ENCODE measurements at places on chromosomes 6 and 20.

- DNase-seq = no peak
Measured at GRCh38 chr6:125022391-125022989, 60.3 kb downstream of the RNF217 start.

- no peak for DNase-seq
Measured at GRCh38 chr6:19759117-19759880, 77.9 kb upstream of the ID4 start.

GRCh38 chr6:144262470-144263369 lies 22.4 kb upstream of the UTRN start:
- DNase-seq = peak; percentile 41

DNA sequence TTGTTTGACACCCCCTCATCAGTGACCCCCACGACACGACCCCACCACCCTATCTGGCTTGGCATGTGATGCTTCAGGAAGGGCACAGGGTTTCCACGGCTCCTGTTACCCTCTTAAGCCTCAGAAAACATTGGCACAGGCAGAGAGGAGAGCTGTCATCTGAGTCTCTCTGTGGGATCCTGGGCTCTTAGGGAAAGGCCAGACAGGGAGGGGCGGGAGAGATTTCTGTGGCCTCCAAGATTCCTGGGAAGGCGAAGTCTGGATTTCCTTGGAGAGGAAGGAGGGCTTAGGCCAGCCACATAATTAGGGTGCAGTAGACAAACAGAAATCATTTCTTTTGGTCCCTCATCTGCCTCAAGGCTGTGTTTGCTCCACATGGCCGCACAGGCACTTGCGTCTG lies 191.6 kb upstream of the SNX9 start:
- no peak for DNase-seq

- DNase-seq = no peak
Measured at GRCh38 chr6:1024587-1024986, 287.3 kb upstream of the FOXQ1 start.

GRCh38 chr6:152696522-152696921 lies 1.2 kb upstream of the MYCT1 start:
- no peak for DNase-seq

DNA sequence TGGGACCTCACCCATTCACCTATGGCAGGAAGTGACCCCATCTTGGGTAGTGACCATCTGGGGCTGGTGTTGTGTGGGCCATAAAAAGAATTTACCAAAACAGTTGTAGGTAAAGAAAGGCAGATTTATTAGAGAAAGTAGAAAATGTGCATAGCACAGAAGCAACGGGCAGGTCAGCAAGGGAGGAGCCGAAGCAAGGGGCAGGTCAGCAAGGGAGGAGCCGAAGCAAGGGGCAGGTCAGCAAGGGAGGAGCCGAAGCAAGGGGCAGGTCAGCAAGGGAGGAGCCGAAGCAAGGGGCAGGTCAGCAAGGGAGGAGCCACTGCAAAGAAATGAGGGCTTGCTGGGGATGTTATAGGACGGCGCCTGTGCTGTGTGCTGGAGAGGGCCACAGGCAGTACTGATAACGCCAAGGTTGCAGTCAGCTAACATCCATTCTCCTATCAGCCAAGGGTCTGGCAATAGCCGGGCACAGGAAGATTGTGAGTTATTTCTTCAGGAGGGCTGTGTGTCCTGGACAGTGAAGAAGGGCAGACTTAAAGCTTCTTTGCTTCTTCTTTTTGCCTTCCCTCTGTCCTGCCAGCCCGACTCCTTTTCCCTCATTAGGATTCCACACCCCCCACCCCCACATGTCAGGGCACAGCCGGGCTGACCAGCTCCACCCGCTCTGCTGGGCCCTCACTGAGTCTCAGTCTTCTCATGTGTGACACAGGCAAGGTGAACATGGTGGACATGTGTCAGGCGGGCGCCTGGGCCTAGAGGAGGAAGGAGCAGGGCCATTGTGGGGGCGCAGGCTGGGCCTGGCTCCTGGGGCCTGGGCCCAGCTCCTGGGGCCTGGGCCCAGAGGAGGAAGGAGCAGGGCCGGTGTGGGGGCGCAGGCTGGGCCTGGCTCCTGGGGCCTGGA lies 31.6 kb upstream of the CHRNA4 start:
- DNase-seq = no peak

DNA sequence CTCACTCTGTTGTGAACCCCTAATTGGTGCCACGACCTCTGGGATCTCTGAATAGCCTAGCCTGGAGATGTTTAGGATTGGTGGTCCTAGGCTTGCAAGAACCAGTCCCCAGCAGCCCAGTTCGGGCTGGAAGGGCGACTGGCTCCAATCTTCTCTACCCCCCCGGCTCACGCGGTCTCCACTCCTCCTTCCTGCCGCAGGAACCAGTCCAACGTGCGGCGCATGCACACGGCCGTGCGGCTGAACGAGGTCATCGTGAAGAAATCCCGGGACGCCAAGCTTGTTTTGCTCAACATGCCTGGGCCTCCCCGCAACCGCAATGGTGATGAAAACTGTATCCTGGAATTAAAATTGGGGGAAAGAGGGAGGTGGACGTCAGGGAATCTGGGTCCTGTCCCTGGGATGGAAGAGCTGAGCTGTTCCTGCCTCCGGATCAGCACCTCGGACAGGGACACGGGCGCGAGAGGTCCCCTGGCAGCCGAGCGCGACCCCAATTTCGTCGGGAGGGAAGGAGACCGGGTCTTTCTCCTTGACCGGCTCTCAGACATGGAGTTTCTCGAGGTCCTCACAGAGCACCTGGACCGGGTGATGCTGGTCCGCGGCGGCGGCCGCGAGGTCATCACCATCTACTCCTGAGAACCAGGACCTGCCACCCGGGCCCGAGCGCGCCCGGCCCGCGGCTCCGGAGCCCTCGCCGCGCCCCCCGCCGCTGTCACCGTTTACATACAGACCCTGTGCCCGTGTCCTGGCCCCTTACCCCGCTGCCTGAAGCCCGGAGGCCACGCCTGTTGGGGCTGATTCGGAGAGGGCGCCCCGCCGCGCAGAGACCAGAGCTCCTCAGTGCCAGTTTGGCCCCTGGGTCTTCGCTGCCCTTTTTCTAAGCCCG lies 28.2 kb downstream of the SLC12A5 start:
- DNase-seq = no peak

DNA sequence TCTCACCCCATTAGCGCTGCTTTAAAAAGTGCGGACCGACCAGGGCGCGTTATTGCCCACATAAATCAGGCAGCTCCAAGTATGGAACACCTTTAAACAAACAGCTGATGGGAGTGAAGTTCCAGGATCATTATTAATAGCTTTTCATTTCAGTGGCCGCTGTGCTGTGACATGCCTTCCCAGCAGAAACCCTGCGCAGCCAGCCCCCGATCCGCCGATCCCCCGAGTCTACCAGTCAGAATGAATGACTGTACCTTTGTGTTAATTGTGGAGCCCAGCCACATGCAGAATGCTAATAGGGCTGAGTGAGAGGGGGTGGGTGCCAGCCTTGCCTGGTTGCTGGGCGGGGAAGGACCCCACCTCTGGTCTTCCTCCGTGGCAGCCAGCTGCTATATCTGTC lies 21.9 kb downstream of the CDH22 start:
- DNase-seq = no peak

DNA sequence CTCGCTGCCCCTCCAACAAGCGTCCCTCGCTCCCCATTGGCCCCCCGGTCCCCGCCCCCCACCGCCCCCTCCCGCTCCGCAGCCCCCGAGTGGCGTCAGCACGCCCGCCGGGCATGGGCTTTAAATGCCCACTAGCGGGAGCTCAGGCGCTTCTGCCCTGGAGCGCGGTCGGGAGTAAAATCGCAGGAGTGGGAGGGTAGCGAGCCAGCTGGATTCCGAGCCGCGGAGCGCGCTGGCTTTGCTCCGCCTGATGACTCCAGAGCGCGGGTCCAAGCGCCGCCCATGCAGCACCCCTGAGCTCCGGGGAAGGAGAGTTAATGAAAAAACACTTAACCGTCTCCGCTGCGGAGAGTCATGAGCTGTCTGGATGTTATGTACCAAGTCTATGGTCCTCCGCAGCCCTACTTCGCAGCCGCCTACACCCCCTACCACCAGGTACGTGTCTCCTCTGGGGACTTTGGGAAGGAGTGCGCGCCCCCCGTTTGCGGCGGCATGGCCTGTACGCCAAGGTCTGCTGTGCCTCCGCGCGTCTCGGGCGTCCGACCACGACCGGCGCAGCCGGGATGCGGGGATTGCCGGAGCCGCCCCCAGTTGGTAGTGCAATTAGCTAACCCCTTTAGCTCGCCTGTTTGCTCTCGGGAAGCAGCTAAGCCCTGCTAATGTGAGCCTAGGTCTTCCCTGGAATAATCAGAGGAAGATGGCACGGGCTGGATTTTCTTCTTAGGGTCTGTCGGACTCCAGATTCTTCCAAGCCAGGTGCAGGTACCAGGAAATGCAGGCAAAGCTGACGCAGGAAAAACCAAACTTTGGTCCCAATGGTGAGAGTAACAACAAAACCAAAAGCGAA lies at the start of gene VGLL2:
Gene VGLL2, plus strand, starts transcription at position 149 of the 847 bp plus-strand sequence. Its CDS starts 206 bp downstream, at position 355.
- DNase-seq = no peak

DNA sequence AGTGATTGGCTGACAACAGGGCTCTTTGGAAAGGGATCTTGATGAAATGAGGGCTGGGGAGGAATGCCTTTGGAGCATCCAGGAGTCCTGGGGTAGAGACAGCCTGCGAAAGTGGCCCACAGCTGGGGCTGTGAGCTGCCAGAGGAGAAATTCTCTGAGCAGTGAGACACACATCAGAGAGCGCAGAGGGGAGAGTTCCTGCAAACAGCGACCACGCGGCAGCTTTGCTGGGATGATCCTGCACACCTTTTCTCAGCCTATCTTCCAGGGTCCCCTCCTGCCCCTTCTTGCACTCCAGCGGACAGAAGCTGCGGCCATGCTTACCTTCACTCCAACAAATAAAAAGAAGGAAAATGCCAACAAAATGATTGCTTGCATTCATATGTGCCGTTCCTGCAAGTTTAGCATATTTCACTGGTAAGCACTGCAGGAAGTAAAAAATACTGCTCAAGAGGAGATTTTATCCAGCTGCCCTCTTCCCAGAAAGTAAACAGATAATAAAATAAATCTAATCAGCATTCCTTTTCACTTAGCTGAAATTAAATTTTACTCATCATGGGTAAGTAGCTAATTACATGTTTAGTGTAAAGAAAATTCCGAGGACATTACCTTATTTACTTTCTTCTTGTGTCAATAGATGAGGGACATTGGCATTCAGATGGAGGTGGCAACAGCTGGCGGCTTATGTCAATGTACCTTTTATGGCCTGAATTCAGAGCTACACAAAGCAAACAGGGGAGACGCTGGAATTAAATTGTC lies 339.9 kb upstream of the ARID1B start:
- no peak for DNase-seq

GRCh38 chr6:1230689-1231605 lies 81.0 kb upstream of the FOXQ1 start:
- DNase-seq = no peak

DNA sequence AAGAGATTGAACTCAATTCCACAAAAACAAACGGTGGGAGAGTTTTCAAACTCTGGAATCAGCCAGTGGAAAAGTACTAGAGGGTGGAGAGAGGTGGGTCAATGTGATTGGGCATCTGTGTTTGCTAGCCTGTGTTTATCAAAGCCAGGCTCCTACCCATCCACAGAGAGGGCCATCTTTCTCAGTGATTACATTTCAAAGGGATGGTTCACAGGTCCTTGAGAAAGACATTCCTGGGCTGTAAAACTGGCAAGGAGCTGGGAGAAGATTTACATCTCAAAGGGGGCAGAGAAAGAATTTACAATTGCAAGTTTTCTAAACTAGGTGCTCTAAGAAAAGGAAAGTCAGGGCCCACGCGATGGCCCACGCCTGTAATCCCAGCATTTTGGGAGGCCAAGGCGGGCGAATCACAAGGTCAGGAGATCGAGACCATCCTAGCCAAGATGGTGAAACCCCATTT lies 146.8 kb upstream of the UST start:
- DNase-seq = no peak

DNA sequence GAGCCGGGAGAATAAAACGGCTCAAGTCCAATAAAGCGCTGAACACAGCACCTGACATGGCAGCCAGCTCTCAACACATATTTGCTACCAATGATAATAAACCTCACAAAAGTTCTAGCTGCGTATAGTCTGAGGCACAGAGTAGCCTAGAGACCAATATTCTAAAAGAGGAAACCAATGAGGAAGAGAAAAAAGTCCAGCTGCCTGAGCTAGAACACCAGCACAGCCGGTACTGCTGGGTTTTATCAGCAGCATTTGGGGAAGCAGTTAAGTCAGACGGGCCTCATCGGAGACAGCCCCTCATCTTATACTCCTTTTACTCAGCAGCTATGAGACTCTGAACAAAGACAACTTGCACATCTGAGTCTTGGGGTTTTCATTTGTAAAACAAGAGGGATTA lies 2.4 kb upstream of the RTF2 start:
- no peak for DNase-seq

- no peak for DNase-seq
Measured at GRCh38 chr20:48695738-48696137, 132.1 kb downstream of the PREX1 start.

- DNase-seq = no peak
Measured at GRCh38 chr20:48627737-48628128, 200.1 kb downstream of the PREX1 start.

- no peak for DNase-seq
Measured at GRCh38 chr20:47455133-47456040, 46.3 kb upstream of the NCOA3 start.

DNA sequence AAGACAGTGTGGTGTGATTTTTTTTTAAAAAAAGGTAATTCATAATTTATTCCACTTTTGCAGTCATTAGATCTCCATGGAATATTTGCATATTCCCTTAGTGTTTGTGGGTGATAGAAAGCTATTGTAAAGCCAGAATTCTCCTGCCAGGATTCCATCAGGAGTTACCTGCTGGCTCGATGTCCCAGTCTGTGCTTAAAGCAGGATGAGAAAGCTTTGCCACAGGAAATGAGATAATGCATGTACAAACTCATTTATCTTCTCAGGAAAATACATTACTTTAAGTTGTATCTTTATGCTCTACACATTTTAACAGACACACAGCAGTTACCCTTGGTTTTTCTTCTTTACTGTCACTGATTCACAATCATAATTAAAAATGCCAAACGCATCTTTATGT lies 553.0 kb downstream of the CD109 start:
- DNase-seq = no peak

DNA sequence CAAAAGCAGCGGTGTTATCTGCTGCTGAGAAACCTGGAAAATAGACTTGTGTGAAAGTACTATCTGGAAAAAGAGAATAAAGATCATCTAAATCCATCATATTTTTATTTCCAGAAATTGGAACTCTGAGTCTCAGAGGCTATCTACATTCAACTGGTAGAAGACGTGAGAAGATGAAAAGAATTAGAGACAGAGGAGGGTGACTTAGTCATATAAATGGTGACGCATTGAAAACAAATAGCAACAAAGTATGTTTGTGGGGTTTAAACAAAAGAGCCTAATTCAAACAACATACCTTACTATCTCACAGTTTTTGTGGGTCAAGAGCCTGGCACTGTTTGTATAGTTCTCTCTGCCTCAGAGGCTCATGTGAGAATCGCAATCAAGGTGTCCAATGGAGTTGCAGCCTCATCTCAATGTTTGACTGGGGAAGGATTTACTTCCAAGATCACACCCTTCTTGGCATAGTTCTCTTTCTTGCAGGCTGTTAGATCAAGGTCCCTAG lies 757.1 kb upstream of the SLC35B3 start:
- no peak for DNase-seq

GRCh38 chr6:106003268-106003987 lies 82.7 kb upstream of the PRDM1 start:
- no peak for DNase-seq
